ENCODE measurements at places on chromosomes 16 and 17. TPM values are rescaled to one million over a fixed set of nuclear protein-coding genes. Genes with fewer than 3 reads are reported as not detected.

DNA sequence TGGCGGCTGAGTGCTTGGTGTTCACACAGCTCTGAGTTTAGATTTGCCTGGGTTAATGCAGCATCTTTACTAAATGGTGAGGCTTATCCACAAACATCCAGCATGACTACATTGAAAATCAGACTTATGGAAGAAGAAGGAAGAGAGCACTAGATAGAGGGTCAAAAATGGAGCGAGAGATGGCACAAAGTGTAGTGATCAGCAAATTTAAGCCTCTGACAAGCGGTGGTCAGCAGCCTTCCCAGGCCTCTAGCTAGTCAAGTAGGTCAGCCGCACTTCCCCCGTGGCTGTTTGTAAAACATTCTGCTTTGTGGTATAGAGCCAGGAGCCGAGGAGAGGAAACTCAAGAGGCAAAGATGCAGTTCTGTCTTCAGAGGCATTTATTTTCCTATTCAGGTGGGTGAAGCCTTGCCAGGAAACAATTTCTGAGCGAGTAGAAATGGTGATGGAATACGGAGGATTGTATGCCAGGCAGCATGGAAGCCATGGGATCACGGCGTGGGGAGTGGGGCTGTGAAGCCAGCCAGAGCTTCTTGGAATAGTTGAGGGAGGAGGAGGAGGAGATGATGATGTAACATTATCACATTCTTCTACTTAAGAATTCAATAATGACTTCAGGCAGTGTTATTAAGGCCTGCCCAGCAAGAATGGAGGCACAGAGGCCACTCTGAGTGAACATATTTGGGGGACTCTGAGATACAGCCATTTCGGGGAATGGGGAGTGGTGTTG lies 118.9 kb downstream of the MSI2 start:
- DNase-seq: no peak

DNA sequence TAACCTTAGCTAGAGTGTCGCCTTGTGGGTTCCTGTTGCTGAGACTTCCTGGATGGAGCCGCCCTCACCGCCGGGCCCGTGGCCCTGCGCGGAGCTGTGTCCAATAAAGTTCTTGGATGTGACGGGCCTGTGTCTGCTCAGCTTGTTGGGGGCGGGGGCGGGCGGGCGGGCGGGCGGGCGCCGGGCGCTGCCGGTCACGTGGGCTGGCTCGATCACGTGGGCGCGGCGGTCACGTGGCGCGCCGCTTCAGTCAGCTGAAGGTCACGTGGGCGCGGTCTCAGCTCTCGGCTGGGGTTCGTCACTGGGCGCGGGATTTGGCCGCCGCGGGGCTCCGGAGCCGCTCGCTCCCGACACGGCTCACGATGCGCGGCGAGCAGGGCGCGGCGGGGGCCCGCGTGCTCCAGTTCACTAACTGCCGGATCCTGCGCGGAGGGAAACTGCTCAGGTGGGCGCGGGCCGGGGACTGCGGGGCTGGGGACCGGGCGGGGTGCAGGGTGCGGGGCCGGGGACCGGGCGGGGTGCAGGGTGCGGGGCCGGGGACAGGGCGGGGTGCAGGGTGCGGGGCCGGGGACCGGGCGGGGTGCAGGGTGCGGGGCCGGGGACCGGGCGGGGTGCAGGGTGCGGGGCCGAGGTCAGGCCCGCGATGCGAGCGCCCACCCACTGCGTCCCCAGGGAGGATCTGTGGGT lies at the start of gene AMDHD2:
Gene AMDHD2, plus strand, starts transcription at position 275 of the 687 bp plus-strand sequence. Its CDS starts 88 bp downstream, at position 363.
- DNase-seq: peak; percentile 92

- DNase-seq: no peak
Observed at GRCh38 chr17:17527956-17528500, 31.8 kb upstream of the RASD1 start.

- no peak for DNase-seq
Observed at GRCh38 chr16:70777973-70778406, 23.0 kb downstream of the VAC14 start.

DNA sequence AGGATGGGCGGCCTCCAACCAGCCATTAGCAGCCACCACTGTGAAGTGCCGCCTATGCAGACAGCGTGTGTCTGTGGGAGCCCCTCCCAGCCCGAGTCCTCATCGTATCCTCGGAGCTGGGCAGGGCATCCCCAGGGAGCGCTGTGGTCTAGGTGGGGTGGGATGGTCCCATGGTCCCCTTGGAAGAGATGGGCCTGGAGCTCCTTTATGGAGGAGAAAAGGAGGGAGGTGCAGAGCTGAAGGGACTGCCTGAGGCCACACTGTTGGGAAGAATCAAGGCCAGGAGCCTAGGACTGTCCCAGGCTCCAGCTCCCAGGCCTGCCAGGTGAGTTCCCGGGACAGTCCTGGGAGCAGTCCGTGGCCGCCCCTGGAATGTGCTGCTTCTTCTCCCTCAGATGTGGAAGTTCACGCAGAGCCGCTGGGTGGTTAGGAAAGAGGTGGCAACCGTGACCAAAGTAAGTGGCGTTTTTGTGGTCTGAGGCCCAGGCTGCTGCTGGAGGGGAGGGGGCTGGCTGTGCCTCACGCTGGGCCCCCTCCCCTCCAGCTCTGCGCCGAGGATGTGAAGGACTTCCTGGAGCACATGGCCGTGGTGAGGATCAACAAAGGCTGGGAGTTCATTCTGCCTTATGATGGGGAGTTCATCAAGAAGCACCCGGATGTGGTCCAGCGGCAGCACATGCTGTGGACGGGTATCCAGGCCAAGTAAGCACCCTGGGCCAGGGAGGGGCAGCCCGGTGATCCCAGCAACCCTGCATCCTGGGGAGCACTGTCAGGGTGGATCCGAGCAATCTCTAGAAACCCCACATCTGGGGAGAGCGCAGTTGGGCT lies 27.0 kb downstream of the POLR3E start:
- DNase-seq: no peak

DNA sequence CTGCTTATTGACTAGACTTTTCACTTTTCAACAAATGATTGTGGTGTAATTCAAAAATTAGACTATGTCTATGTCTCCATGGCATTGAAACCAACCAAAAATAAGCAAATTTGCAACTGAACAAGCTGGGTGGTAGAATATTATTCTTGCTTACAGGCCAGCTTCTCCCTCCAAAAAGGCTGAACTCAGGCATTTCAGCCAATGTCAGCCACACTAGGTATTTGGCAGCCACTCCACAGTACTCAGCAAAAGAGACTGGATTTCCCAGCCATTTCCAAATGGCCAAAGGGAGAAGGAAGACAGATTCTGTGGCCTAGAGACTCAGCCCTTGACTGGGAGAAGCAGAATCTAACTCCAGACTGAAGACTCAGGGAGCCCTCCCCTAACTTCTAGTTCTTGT lies 121.8 kb upstream of the IRX5 start:
- DNase-seq: no peak

- DNase-seq: no peak
Observed at GRCh38 chr17:6299275-6299674, 135.6 kb downstream of the AIPL1 start.

DNA sequence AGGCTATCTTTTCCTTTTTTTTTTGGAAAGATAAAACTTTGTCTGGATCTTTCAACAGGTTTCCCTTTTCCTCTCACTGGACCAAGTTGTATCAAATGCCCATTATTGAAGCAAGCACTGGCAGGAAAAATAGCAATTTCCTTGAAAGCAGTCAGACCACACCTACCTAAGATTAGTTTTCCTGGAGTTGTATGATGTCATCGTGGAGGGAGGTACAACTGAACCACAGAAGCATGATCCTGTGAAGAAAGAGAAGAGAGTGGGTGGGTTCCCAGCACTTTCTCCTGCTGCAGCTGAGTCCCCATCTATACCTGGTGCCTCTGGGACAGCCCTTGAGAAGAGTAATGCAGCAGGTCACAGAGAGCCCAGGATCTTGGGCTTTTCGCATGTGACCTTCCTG lies 63.6 kb upstream of the ERCC4 start:
- DNase-seq: no peak

The DOC2A gene
- total RNA-seq: 0.31 TPM

The PIGS gene
- 34.5 TPM for total RNA-seq

The FAM20A gene
- not detected for total RNA-seq

The GGT6 gene
- total RNA-seq: not detected

Data from OCI-LY7 (cell line).